ENCODE measurements at places on chromosomes 7 and 10.

GRCh38 chr7:1214516-1214915 lies 18.2 kb upstream of the UNCX start:
- DNase-seq: no peak

DNA sequence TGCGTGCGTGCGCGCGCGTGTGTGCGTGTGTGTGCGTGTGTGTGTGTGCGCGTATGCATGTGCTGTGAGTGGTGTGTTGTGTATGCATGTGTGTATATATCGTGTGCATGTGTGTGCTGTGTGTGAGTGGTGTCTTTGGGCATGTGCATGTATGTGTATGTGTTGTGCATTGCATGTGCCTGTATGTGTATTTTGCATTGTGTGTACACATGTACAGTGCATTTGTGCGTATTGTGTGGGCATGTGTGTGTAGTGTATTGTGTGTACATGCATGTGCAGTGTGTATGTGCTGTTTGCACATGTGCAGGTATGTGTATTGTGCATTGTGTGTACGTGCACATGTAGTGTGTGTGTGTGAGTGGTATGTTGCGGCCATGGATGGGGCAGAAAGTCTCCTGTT lies 6.0 kb upstream of the DPYSL4 start:
- no peak for DNase-seq

DNA sequence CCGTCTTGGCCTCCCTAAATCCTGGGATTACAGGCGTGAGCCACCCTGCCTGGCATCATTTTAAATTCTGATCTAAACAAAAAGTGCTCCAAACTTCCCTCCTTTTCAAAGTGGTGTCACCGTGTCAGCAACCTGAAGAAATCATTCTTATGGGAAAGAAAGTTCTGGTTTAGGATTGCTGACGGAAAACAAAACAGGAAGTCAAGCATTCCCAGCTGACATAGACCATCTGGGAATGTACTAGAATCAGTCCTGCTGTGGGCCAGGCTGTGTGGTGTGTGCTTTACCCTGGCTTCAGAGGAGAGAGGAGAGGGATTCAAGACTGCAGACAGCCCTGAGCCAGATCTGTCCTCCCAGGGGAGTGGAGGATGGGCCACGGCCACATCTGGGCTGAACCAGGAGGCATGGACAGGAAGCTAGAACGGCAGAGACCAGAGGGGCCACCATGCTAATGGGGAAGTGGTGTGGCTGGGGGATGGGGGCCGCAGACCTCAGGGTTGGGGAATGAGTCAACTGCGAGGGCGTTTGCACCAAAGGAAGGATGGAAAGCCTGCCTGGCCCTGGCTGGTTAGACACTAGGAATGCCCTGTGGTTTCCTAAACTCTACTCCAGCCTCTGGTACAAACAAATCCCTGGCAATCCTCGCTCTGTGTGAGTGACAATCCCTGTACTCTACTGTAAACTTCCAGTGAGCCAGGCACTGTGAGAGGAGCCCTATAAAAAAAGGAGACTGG lies 16.7 kb upstream of the CLIP2 start:
- no peak for DNase-seq

GRCh38 chr10:22704942-22705341 lies 9.4 kb downstream of the PIP4K2A start:
- no peak for DNase-seq

GRCh38 chr10:86046845-86047460 lies 319.6 kb downstream of the GRID1 start:
- DNase-seq: no peak

- DNase-seq: no peak
Observed at GRCh38 chr7:95861041-95861440, 88.7 kb downstream of the DYNC1I1 start.

- DNase-seq: peak; percentile 25
Observed at GRCh38 chr10:132848291-132848701, 62.3 kb upstream of the NKX6-2 start.

GRCh38 chr7:27688646-27689045 lies 26.0 kb upstream of the HIBADH start:
- DNase-seq: no peak

DNA sequence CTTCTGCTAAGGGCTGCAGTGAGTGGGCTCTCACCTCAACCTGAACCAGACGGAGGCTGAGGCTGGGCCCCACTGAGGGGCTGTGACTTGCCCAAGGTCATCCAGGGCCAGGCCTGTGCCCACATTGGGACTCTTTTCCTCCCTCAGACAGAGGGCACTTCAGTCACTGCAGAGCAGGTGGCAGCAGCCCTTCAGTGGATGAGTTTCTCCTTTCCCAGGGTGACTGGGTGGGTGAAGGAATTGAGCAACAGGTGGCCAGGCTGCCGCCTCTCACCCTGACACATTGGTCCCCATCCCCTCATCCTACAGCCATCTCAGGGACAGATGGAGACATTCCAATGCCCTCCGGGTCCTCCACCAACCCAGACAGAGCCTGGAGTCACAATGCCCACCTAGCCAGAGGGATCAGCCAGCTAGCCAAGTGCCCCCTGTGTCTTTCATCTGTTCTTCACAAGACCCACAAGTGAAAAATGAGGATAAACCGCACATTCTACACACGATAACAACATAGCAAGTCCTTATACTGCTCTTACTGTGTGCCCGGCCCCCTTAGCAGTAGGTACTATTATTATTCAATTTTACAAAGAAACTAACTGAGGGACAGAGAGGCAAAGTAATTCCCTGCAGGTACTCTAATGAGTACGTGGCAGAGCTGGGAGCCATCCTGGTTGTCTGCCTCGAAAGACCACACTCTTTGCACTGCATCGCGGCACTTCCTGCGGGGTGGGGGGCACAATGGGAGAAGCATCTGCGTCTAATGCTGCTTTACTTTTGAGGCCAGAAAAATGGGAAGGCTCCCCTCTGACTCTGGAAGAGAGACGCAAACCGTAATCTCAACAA lies 1.7 kb upstream of the SLC18A3 start:
- DNase-seq: no peak

DNA sequence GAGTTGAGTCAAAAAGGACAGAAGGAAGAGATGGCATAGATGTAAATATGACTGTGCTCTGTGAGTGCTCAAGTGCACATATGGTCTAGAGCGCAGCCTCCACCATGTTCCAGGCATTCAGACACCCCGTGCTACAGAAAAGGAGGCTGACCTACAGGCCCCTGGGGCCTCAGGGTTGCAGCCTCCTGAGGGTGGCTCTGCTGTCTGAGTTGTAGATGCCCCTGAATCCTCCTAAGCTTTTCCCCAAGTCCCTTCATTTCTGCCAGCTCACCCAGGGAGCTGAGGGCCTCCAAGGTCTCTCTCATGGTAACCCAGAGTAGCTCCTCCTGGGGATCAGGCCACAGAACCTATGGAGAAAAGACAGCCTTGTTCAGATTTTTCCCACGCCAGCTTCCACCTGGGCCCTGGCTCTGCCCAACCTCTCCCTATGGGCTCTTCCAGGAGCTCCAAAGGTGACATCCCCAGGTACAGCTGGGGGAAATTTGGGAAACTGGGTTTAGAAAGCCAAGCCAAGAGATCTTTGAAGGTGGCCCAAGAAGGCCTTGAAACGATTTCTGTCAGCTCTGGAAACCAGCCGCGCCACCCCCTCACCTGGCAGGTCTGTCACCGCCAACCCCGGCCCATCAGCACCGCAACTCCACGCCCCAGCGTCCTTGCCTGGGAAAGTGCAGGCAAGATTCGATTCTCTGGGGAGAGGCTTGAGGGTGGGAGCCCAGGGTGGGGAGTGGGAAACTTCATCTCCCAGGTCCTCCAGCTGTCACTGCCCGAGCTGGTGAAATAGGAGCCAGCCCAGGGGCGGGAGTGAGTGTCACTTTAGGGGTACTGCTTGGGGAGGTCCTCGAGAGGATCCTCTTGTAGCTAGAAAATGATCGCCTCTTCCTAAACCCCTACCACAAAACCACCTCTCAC lies 2.4 kb downstream of the ZNF467 start:
- DNase-seq: no peak

- peak; percentile 43 for DNase-seq
Observed at GRCh38 chr7:15326044-15326644, 235.7 kb downstream of the AGMO start.

- DNase-seq: no peak
Observed at GRCh38 chr7:135964274-135964673, 12.9 kb downstream of the MTPN start.

- peak; percentile 10 for DNase-seq
Observed at GRCh38 chr10:96585736-96586418, 935 bp downstream of the TM9SF3 start.
